ENCODE measurements at places on chromosomes 4 and X. TPM values are rescaled to one million over a fixed set of nuclear protein-coding genes. Genes with fewer than 3 reads are reported as not detected.

DNA sequence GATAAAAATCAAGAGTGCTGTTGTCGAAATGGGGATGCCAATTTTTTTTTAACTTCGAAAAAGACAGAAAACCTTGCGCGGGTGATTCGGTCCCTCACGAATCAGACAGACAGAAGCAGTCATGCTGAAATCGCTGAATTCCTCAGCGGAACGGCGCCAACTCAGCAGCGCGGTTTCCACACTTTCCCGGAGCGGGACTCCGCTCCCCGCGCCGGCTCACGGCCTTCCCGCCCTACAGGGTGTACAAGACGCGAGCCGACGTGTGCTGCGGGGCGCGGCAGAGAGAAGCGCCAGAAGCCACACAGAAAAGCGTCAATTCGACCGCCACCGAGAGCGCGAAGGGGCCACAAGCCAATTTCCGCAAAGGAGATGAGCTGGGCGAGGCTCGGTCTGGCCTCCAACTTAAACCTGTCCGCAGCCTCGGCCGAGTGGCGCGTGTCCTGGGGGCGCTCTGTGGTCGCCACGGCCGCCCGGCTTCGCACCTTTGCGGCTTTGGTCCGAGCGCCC is 1.3 kb downstream of the NEXMIF start:
- H3K4me1 ChIP-seq, result peaks cover 6% of the 10 kb centered on the region
- peak overlapping the region; percentile 57 for H3K4me3 ChIP-seq
- no peak overlapping the region for H3K27ac ChIP-seq

The KDR gene
- total RNA-seq, result not detected

GRCh38 chrX:153766871-153767673 is 3.0 kb downstream of the PLXNB3 start:
- H3K36me3 ChIP-seq, result no peaks in the 10 kb centered on the region
- DNase-seq, result no peak
- H3K27me3 ChIP-seq, result no peaks in the 10 kb centered on the region
- no peak overlapping the region for H3K27ac ChIP-seq

- no peaks in the 10 kb centered on the region for H3K4me1 ChIP-seq
- peaks cover 6% of the 10 kb centered on the region for H3K36me3 ChIP-seq
Observed at GRCh38 chr4:1405636-1406393, 427 bp downstream of the NKX1-1 start.

The MCF2 gene
- total RNA-seq, result 0.46 TPM

The HTN3 gene
- not detected for total RNA-seq

GRCh38 chr4:102783006-102783405 is 22.2 kb upstream of the MANBA start:
- H3K27ac ChIP-seq, result no peak overlapping the region
- H3K4me1 ChIP-seq, result peaks cover 4% of the 10 kb centered on the region

DNA sequence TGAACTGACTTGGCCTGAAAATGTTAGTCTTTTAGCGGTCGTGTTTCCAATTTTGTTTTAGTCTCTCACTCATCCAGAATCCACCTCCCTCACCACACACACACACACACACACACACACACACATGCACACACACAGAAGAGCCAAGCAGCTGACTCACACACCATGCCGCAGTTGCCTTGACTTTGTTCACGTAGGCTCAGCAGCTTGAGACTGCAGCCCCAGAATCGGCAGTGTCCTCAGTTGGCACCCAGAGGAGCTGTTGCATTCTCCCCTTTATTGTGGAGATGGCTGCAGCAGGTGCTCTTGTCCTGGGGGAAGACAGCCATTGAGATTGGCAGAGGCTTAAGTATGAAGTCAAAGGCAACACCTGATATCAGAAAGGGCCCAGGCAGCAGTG is 20.9 kb upstream of the XPNPEP2 start:
- H3K4me3 ChIP-seq, result no peak overlapping the region
- peaks cover 9% of the 10 kb centered on the region for H3K4me1 ChIP-seq
- H3K27ac ChIP-seq, result no peak overlapping the region
- no peaks in the 10 kb centered on the region for H3K27me3 ChIP-seq
- H3K36me3 ChIP-seq, result no peaks in the 10 kb centered on the region

The GPR143 gene
- total RNA-seq, result not detected

DNA sequence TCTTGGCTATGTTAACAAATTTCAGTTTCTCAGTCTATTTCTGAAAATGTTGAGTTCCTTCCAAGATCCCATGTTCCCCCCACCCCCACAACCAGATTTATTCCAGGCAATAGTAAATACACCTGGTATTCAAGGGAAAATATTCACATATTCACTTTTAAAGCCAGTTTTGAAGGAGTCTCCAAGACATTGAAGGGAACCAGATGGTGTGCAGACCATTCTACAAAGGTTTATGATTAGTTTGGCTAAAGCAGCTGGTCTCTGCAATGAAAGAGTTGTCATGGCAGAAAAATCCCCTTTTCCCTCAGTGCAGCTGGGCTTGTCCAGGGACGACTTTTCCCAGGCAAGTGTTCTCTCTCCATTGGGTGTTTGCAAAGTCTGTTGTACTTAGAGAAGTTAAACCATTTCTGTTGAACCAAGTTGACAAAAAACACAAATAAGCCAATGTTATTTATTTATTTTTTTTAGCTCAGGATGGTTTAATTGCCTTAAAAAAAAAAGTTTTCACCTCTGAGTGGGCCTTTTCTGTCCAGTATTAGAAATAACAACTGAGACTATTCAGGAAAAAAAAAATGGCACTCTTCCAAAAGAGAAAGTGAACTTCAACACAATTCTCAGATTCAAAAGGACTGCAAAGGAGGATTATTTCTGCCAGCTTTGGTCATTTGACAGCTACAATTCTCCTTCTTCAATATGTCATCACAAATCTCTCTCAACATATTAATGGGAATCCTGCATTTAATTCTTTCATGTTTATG is 410.6 kb downstream of the IL1RAPL1 start:
- no peaks in the 10 kb centered on the region for H3K27me3 ChIP-seq
- no peaks in the 10 kb centered on the region for H3K36me3 ChIP-seq
- no peak overlapping the region for H3K4me3 ChIP-seq

GRCh38 chr4:113659127-113659526 is 102.4 kb downstream of the CAMK2D start:
- H3K27me3 ChIP-seq, result no peaks in the 10 kb centered on the region
- H3K4me1 ChIP-seq, result peaks cover 28% of the 10 kb centered on the region
- peaks cover 41% of the 10 kb centered on the region for H3K36me3 ChIP-seq
- DNase-seq, result no peak
- H3K27ac ChIP-seq, result no peak overlapping the region

DNA sequence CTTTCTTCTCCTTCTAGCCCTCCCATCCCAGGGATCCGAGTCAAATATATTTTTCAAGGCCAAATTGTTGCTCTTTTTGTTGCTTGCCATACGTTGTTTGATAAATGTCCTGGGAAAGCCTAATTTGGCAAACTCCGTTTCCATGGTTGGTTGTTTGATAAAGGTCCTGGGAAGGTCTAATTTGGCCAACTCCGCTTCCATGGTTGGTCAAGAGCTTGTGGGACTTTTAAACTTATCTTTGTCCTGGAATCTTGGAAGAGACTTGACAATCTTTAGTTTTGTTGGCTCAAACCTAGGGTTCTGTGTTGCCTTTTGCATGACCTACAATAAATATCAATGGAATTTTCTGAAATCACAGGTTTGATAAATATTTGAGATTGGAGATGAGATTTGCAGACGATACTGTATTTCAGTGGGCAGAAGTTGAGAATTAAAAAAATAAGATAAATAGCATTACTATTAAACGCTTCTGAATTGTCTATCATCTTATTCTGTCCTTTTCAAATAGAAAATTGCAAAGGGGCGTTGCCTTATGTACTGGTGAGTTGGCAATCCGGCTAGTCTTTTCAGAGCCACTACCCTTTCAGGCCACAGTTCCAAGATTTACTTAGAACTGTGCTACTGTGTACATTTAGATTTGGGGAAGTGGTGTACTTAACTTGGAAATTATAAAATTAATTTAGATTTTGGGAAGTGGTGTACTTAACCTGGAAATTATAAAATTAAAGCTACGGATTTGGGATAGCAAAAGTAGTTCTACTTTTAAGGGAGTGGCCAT is 804 bp downstream of the OSTC start:
- DNase-seq, result no peak
- peak overlapping the region; percentile 97 for H3K4me3 ChIP-seq
- H3K4me1 ChIP-seq, result peaks cover 21% of the 10 kb centered on the region
- H3K27ac ChIP-seq, result peak overlapping the region; percentile 92
- no peaks in the 10 kb centered on the region for H3K27me3 ChIP-seq

GRCh38 chr4:187178587-187178986 is 454.9 kb upstream of the FAT1 start:
- H3K27ac ChIP-seq, result no peak overlapping the region
- no peak overlapping the region for H3K4me3 ChIP-seq
- H3K4me1 ChIP-seq, result no peaks in the 10 kb centered on the region
- H3K27me3 ChIP-seq, result no peaks in the 10 kb centered on the region
